Smooth muscle cell of the brain vasculature (primary cell): ENCODE measurements at places on chromosomes 4 and X.

- no peak for DNase-seq
These were observed 269.4 kb downstream of the CRLF2 start for GRCh38 chrX:943035-943434.

- no peak for DNase-seq
These were observed 8.6 kb downstream of the KLF3 start for GRCh38 chr4:38672397-38673129.

GRCh38 chrX:53682885-53683555, 3.5 kb downstream of the HUWE1 start:
- DNase-seq: no peak

DNA sequence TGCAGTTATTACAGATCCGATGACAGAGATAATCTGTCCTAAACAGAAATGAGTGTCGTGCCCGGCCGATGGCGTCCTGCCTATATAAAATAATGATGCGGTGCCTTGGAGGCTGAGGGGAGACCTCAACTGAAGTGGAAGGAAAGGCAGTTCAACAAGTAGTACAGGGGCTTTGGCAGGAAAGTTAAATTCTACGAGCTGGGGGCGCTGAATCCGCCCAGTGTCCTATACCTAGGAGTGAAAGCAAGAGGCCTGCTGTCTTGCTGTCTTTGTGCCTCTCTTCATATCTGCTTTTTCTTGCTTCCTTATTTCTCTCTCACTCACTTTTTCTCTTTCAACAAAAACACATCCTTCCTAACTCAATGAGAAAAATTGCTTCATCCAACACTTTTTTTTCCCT, 82.2 kb upstream of the PRPS2 start:
- no peak for DNase-seq

GRCh38 chr4:143391895-143392294, 55.2 kb downstream of the GAB1 start:
- no peak for DNase-seq

GRCh38 chrX:154046940-154047610, 27.4 kb upstream of the IRAK1 start:
- DNase-seq: no peak

DNA sequence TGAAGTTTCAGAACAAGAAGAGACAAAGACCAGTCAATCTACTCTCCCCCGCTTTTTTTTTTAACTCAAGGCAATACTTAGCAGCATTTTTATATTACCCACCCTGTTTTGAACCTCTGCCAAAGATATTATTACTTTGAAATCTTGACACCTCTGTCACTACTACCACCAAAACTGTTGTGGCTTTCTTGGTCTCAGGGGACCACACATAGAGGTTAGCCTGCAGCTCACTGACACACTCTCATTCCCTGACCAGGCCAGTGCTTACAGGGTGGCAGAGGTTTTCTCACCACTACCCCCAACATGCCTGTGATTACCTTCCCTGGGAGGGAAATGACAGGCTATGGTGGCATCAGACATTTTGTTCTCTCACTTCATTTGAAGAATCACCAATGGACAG, 137.4 kb upstream of the STIM2 start:
- no peak for DNase-seq

DNA sequence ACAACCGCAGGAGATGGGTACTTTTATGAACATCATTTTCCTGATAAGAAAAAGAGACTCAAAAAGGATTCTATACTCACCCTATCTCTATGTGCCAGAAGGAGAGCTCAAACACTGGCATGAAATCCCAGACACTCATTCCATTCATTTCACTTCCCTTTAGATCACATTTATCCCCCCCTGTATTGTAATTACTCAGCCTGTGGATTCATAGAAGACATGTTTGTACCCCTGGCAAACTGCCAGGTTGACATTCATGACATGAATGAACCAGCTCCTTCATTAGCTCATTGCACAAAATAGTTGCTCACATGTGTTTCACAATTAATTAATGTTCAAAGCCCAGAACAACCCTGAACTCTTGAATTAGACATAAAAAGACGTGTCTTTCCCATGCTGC, 4.9 kb downstream of the SMR3A start:
- no peak for DNase-seq

DNA sequence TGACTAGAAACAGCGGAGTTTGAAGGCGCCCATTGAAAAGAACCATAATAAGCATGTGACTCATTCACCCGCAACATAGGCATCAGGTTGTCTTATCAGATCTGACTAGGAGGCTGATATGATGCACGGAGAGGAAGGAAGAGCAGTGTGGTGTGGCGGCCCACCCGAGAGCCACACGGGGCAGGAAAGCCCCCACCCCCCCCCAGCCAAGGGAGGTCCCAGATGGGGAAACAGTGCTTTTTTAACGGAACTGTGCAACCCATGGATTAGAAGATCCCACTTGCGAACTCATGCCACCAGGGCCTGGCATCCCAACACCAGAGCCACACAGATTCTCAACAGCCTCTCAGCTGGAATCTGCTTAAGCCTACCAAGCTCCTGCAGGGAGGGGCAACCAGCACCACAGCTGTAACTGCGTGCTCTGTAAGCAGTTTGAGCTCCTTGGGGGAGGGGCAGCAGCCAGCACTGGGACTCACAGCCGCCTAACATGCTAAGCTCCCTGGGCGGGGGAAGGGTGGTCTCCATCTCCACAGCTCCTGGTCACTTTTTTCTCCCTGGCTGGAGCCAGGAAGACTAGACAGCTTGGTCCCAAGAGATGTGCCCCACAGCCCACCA, 466.2 kb downstream of the PDGFC start:
- DNase-seq: no peak

- DNase-seq: no peak
These were observed 43.1 kb upstream of the SETD7 start for GRCh38 chr4:139599076-139599475.

DNA sequence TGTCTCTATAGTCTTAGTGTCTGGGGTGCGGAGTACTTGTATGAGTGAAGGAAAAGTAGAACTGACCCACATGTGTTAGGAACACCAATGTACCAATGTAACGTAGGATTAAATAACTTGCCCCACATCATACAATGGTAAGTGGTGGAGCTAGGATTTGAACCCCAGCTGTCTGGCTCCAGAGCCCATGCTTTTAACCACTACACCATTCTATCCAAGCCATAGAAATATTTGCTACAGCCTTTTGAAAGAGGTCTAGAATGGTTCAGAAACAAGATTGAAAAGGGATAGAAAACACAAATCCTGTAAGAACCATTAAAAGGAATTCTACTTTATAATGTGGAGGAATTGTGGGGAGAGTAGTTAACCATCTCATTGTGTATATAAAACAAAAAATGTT, 169.9 kb upstream of the ATP6AP2 start:
- no peak for DNase-seq

DNA sequence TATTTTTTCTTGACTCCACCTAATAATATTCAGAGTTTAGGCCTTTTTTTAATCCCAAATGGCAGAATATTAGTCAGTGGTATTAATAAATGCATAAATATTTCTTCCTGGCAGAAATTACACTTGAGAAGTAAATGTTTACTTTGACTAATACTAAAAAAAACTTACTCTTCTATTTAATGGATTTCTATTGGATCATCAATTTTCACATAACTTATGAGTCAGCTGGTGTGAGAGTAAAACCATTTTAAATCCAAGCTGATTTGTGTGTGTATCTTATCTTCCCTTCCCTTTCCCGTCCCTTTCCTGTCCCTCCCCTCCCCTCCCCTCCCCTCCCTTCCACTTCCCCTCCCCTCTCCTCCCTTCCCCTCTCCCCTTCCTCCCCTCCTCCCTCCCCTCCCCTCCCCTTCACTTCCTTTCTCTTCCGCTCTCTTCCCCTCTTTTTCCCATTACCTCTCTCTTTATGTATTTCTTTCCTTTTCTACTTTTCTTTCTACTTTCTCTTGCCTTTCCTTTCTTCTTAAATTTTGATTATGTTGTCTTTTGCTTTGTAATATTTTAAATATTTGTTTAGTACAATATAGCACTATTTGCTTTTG, 630.1 kb upstream of the EPHA5 start:
- DNase-seq: no peak

GRCh38 chr4:186687265-186687664, 36.4 kb downstream of the FAT1 start:
- DNase-seq: no peak

- no peak for DNase-seq
These were observed 8.4 kb downstream of the BEND4 start for GRCh38 chr4:42144028-42144427.

- DNase-seq: no peak
These were observed 19.5 kb downstream of the ZAR1 start for GRCh38 chr4:48509543-48509942.

DNA sequence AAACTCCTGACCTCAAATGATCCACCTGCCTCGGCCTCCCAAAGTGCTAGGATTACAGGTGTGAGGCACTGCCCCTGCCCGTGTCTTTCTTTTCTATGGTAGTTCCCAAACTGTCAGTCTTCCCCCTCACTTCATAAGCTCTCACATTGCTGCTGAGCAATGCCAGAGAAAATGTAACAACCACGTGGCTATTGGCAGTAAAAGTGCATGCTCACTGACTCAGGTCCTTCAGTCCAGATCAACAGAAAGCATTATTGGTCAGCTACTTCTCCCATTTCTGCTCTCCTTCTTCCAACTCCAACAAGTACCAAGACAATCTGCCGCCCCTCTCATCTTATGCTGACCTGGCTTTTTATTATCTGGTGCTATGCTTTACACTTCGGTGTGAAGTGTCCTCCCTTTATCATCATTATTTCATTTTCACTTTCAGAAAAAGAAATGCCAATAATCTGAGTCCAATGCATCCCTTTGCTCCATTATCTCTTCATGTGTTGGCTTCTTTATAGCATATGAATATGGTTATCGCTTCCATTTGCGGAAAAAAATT, 133.8 kb upstream of the UGT8 start:
- no peak for DNase-seq

GRCh38 chr4:153466081-153466948, at the start of gene TMEM131L:
TSS of gene TMEM131L (plus strand) at chr4:153466360. CDS start at chr4:153466398, 38 bp downstream.
- no peak for DNase-seq

GRCh38 chr4:99614491-99614890, 39.9 kb downstream of the MTTP start:
- no peak for DNase-seq

DNA sequence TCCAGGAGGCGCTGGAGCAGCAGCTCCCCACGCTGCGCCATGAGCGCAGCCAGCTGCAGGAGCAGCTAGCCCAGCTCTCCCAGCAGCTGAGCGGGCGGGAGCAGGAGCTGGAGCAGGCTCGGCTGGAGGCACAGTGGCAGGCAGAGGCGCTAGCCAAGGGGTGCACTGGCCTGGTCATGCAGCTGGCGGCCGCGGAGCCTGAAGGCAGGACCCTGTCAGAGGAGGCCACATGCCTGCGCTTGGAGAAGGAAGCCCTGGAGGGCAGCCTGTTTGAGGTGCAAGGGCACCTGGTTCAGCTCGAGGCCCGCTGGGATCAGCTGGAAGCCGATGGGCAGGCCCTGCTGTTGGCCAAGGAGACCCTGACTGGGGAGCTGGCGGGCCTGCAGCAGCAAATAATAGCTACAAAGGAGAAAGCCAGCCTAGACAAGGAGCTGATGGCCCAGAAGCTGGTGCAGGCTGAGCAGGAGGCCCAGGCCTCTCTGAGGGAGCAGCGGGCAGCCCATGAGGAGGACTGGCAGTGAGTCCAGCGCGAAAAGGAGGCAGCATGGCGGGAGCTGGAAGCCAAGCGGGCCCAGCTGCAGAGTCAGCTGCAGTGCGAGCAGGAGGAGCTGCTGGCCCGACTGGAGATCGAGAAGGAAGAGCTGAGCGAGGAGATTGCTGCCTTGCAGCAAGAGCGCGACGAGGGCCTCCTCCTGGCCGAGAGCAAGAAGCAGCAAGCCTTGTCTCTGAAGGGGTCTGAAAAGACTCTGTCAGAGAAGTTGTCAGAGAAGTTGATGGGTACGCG, 13.6 kb downstream of the SMIM10L2A start:
- no peak for DNase-seq

DNA sequence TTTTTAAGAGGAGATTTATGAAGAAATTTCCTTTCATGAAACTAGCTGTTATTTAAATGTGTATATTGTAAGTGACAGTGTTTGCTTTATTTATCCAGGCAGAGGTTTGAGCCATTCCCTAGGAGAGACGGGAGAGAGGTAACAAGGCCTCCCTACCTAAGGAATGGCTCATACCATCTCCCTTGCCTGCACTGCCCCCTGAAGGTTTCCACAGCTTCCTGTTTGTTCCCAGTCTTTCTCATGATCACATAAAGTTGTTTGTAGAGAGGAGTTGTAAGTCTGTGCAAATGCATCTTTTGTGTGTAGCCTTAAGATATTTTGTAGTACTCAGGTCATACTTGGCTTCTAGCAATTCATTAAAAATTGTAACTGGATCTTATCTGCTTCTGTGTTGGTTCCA, 1504.5 kb upstream of the PCDH10 start:
- DNase-seq: no peak

DNA sequence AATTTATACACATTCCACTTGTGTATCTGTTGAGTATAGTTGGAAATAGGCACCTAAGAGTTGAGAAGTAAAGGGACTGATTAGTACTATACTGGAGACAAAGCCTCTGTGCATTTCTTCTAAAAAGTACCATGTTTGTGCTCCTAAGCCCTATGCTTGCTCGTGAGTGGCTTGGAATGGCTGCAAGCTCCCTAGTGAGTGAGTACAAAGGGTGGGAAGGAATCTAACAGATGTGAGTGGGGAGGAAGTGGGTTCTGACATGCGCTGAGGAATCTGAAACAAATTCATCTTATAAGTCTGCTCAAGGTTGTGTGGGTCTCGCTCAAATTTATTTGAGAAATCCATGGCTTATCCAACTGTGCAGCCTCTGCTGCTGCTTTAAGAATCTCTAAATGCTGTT, 13.3 kb downstream of the SPCS3 start:
- DNase-seq: no peak

GRCh38 chr4:35124106-35124505, 1120.2 kb downstream of the ARAP2 start:
- no peak for DNase-seq

DNA sequence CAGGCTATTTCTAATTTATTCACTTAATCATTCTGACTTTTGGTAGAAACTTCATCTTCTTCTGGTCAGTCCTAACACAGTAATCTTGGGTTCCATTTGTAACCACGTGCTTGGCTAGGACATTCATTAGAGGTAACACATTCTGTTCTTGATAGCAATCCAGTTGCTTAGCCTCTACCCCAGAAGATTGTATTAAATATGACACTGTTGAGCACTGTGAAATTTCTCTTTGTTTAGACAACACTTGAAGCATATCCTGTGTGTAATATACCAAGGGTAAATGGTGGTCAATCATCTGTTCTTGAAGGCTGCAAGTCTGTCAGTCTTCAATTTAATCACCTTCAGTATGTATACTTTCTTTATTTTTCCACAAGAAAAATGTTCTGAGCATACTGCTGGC, 523.0 kb downstream of the ANKRD50 start:
- no peak for DNase-seq

DNA sequence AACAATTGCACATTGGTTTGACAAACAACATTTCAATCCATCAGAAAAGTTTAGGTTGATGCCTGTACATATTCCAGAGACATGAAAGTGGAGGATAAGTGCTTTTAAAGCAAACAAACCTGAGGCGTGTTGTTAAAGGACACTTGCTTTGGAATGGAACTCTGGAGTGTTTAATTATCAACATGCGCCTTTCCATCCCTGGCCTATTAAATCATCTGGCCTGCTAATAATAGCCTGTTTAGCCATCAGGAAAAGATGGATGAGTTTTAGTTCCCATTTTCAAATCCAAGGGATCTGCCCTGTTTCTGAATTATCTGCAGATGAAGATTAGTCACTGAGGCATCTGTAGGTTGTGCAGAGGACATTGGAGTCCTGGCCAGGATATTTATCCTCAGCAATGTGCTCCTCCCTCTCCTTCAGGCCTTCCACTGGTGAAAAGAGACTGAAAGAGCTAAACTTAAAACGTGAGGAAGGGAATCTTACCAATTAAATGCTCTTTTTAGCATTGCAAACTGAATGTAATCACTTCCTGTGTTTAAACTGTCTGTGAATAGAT, 388.9 kb downstream of the PPARGC1A start:
- no peak for DNase-seq
